ENCODE measurements at places on chromosomes 1 and 21. TPM values are rescaled to one million over a fixed set of nuclear protein-coding genes. Genes with fewer than 3 reads are reported as not detected.

Gene C8A
- not detected for total RNA-seq

Gene EPHX1
- 2.6 TPM for total RNA-seq

Gene SH3BP5L
- total RNA-seq, result 20.1 TPM

Gene ITGB2
- 250 TPM for total RNA-seq

Gene KIAA0040
- 26.1 TPM for total RNA-seq

Gene CELA3A
- not detected for total RNA-seq

Gene ALPL
- total RNA-seq, result not detected

Gene RHOU
- 1.2 TPM for total RNA-seq

Gene FCRL4
- not detected for total RNA-seq

DNA sequence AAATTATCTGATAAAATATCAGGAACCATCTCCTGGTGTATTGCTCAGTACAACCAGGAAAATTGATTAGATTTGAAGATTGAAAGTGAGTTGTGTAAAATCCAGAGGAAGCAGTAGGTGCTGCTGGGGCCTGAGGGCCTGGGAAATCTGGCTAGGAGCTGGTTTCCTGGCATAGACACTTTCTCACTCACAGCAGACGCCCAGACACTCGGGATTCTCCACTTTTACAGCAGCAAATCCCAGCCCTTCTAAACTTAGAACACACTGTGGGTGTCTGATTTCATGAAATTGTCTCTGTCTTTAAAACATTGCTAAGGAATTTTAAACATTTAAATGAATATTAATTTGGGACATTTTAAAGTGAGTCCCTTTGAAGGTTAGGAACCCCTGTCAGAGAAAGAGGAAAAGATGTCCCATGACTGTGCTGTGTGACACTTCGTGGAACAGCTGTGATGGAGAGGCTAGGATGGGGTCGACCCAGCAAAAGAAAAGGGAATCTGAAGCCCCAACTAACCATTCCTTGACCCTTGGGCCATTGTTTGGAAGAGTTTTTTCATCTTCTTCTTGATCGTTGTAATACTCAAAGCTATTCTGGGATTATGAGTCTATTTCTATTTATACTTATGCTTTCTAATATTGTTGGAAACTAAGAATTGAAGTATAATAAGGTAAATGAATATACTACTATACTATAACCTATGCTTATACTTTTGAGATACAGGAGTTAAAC lies 49.0 kb upstream of the VAMP3 start:
- no peak for DNase-seq

- no peak for DNase-seq
These were observed 8.0 kb downstream of the CCDC17 start for GRCh38 chr1:45615885-45616284.

GRCh38 chr1:89871768-89872473 lies 51.1 kb downstream of the LRRC8D start:
- DNase-seq, result no peak

DNA sequence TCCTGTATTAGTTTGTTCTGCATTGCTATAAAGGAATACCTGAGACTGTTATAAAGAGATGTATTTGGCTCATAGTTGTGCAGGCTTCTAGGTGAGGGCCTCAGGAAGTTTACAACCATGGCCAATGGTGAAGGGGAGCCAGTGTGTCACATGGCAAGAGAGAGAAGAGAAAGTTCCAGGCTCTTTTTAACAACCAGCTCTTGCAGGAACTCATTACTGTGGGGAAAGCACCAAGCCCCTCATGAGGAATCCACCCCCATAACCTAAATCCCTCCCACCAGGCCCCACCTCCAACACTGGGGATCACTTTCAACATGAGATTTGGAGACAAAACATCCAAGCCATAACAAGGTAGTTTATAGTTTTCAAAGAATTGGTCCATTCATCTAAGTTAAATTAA lies 5.0 kb upstream of the MEAF6 start:
- peak; percentile 34 for DNase-seq

DNA sequence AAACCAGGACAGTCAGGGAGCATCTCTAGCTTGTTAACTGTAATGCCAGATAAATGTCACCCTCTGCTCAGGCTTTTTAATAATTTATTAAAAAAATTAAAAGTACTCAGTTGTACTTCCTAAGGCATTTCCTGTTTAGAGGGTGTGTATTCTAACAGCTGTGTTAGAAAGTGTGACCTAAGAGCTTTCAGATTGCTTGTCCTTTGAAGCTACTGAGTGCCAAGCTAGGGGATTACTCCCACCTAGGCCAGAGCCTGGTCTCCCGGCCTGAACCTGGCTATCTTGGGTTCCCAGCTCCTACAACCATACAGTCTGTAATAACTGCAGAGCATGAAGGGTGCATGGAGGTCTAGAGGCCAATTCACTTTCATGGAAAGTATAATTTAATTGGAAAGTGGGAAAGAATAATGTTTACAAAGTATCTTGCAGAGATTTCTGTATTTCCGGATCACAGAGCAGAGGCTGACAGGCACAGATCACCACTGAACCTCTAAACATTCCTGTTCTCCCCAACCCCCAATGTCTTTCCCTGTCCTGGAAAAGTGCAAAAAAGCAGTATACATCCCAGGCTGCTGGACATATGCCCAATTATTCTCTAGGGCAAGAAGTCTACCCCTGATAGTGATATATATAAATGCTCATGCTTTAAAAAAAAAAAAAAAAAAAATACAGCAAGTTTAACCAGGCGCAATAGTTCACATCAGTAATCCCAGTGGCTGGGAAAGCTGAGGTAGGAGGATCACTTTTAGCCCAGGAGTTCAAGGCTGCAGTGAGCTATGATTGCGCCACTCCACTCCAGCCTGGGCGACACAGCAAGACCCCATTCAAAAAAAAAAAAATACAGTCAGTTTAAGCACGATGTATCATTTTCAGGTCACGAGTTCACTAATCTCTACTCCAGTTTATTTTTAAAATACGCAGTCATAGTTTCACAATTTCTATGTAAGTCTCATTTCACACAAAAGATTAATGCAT lies 36.7 kb upstream of the RAP1A start:
- no peak for DNase-seq

GRCh38 chr21:28174701-28175100 lies 818.0 kb downstream of the LTN1 start:
- DNase-seq, result no peak

DNA sequence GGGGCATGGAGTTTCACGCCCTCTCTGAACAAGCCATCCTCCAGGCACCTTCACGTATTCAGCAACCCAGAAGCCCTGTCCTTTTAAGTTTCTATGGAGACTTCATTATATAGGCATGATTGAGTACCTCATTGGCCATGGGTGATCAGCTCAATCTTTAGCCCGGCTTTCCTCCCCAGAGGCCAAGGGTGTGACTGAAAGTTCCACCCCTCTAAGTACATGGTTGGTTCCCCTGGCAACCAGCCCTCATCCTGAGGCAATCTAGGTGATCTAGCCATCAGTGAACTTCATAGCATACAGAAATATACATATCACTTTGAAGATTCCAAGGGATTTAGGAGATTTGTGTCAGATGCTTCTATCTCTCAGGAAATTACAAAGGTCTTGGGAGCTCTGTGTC lies 21.3 kb upstream of the DHX9 start:
- no peak for DNase-seq

DNA sequence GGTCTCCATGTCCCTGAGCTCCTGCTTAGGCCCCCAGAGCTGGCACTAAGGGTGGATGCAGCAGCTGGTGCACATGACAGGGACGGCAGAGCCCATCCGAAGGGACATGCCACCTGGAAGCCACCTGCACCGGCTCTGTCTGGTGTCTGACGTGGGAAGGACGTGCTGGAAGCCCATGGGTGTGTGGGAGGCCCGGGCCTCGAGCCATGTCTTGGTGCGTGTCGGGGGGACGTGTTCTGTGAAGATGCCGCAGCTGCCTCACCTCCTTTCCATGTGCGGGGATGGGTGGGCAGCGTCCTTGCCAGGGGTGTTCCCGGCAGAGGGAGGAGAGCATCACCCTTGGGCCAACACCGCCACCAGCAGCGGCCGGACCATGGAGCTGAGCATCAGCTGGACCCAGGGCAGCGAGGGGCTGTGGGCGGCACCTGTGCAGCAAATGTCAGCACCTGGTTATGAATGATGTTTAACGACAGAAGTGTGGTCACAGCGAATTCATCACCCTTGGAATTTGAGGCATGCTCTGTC lies 15.5 kb upstream of the POFUT2 start:
- DNase-seq, result no peak

DNA sequence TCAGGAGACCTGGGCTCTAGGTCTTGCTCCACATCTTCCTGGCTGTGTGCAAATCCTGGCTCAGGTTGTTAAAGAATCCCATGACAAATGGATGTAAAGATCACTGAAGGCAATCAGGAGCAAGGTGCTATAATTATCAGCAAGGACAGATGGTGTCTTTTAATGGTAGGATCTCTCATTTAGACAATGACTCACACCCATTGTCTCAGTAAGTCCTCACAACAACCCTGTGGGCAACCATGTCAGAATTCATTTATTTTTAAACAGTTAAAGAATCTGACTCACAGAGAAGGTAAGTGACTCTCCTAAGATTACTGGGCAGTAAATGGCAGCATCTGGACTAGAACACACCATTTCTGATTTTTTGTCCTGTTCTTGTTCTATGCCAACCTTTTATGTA lies 32.8 kb downstream of the RNASEL start:
- DNase-seq, result no peak

DNA sequence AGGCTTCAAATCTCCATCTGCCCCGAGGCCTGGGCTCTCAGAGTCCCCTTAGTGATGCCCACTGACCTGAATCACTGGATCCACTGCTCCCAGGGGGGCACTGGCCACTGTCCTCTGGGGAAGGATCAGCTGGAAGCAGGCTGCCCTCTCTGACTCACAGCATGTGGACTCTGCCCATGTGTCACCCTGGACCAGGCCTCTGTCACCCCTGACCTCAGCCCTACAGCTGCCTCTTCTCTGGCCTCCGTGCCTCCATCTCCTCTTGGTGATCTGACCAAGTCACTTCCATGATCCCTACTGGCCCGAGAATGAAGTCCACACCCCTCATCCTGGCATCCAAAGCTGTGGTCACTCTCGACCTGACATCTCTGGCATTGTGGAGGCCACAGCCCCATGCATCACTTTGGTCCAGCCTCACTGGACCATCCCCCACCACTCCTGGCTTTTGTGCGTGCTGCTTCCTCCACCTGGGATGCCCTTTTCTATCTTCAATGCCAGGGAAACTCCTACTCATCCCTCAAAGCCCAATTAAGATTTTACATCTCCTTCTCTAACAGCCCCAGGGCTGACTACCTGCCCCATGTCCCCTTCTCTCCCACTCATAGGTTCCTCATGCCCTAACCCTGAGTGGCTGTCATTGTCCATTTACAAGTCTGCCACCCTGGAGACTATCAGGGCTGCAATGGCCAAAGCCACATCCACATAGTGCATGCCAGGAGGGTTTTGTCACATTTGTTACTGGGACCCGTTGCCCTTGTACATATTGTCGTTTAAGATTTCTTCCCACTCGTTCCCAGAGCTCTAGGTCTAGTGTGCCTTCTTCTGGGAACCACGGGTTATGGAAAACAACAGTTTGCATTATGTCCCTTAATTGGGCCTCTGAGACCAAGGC lies 685.0 kb downstream of the MATN1 start:
- DNase-seq, result no peak

GRCh38 chr1:28640766-28641165 lies 2.1 kb downstream of the TAF12 start:
- DNase-seq, result peak; percentile 54

- DNase-seq, result no peak
These were observed 13.8 kb upstream of the ATP1A1 start for GRCh38 chr1:116359060-116359830.

DNA sequence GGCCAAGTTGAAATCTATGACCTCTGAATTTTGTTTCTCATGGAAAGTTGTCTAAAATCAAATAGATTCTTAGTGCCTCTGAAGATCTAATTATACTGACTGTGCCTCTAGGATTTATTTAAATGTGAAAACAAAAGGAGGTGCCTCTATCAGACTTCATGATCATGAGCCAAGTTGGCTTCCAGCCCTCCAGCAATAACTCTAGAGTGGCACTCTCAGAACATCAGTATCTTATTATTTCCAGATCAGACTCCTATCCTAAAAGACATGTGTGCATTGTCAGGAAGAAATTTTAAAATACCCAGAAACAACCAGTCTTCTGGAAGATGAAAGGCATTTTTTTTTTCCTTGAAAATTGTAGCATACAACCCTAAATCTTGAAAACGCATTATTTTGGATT lies 368.0 kb downstream of the PDE4B start:
- DNase-seq, result no peak

DNA sequence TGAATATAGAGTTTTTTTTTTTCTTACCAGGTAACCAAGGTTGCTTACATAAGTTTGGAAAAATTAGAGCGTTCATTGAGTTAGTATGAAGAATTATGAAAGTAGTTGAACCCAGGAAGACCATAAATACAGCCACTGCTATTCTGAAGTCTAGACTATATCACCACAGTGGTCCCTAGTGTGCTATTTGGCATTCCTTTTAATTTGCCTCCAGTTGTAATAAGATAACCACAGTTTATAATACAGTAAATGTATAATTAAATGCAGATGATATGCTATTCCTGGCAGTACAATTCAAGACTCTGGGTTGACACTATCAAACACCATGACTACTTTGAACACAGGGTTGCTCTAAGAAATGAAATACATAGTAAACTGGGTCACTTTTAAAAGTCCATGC lies 270.5 kb downstream of the BRINP2 start:
- no peak for DNase-seq

DNA sequence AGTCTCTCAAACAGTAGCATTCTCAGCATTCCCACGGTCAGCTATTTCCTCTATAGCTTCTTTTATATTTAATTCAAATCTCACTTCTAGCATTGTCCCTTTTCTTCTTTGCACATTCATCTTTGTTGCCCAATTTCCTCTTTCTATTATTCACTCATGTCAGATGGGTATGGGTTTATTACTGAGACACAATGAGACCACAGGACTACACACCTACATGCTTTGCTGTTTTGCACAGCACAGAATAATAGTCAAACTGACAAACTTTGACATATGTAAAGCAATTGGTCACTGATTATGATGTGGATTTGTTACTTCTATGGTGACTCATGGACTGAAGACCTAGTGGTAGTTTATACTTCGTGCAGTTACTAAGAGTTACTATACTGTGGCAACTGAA lies 5.8 kb upstream of the CD1C start:
- no peak for DNase-seq

Measured in activated CD4-positive, alpha-beta T cell treated with anti-CD3 and anti-CD28 coated beads for 36 hours (primary cell).